ENCODE measurements at places on chromosomes 16 and 17.

DNA sequence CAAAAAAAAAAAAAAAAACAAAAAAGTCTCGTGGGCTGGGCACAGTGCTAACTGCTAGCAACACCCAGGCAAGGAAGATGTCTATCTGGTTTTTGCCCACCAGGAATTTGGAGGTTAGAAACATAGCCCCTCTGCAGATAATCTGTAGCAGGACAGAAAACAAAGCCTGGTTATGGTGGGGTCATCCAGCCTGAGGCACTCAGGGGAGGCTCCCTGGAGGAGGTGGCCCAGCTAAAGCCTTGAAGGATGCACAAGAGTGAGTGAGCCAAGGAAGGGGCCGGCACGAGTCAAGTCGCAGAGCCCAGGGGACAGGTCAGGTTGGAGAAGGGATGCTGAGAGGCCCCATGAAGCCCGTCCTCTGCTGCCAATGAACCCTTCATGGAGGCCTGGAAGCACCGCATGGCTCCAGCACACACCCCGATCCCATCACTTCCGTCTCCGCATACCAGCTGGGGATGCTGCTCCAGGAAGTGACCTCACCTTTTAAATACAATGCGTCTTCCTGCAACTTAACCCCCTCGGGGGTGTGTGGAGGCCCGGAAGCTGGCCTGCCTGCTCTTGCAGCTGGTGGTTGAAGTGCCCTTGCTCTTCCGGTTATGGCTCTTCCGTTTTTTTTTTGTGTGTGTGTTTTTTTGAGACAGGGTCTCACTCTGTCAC lies 86.5 kb downstream of the ENGASE start:
- DNase-seq: no peak

- DNase-seq: no peak
Measured at GRCh38 chr16:9050102-9050830, 41.2 kb upstream of the HAPSTR1 start.

DNA sequence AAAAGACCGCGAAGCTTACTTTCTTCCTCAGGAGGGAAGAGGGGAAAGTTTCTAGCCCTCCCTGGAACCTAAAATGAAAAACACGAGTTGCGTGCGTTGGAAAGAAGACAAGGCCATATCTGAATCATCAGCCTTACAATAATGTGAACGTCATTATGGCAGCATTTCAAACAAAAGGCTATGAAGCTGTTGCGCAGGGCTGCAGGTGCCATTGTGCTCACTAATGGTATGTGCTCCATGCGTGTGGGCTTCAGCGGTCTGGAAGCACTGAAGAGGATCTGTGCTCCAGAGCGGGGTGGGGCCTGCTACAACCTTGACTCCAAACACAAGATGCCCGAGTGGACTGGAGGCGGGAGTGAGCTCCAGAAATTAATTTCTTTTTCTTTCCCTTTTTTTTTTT lies 12.1 kb upstream of the CYB5B start:
- no peak for DNase-seq

GRCh38 chr17:67779098-67779672 lies 46.1 kb upstream of the BPTF start:
- DNase-seq: no peak

GRCh38 chr16:1610899-1611632 lies 806 bp downstream of the IFT140 start:
- DNase-seq: no peak

DNA sequence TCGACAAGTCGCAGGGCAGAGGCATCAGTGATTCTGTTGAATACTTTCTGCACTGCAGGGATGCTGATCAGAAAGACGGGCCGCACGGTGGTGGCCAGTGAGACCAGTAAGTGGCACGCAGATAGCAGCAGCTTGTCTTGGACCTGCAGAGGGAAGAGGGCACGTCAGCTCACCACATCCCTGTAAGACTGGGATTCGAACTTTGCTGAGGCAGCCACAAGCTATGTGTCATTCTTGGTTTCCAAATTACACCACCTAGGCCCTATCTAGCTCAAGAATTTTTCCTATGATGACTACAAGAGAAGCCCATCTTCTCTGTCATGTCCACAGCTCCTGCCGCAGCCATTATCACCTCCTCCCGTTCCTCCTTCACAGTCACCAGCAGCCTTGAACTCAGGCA lies 49.4 kb upstream of the GSG1L start:
- DNase-seq: no peak

- DNase-seq: no peak
Measured at GRCh38 chr16:89143911-89144675, 27.5 kb upstream of the CDH15 start.
